Activated T-helper 9 cell treated with anti-CD3 and anti-CD28 coated beads, Interleukin-2, amount 50 U/mL, for 16 hours (primary cell): ENCODE measurements at places on chromosomes 4 and X.

- DNase-seq, result no peak
Observed at GRCh38 chr4:20251796-20252655, at the start of gene SLIT2. Gene SLIT2 (plus strand): TSS chr4:20251905. CDS start chr4:20253816, 1,911 bp downstream.

- DNase-seq, result no peak
Observed at GRCh38 chrX:125131164-125131563, 188.5 kb upstream of the TEX13C start.

DNA sequence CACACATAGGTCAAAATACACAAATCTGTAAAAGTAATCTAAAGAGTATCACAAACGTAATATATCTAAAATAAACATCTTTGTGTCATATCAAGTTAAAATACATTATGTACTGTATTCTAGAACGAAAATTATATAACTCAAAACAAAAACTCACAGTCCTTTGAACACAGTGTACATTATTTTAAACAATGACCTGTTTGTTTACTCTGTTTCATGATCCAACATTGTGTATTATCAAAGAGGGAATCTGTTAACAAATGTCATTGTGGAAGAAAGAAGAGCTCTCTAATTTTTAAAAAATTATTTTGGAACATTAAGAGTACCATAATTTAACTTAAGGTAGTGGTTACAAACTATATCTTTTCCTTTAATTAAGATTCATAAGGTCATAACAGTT, 144.1 kb downstream of the FRYL start:
- DNase-seq, result no peak

DNA sequence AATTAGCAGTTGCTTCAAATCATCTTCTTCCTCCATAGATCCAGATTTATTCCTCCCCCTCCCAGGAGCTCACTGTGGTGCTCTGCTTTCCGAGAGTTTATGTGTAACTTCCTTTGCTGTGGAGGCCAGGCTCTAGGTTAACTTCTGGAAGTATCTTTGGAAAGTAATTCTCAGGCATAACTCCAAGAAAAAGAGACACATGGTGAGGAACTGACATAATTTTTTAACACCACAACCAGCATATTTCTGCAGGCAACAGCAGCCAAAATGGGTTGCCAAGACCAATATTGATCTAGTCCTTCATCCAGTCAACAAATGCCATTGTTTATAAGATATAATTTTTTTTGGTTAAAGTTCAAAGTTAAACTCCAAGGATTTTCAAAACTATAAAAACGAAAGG, 114.5 kb upstream of the RBPJ start:
- DNase-seq, result no peak

GRCh38 chrX:20547611-20548051, 280.9 kb upstream of the RPS6KA3 start:
- DNase-seq, result no peak
